H1 (cell line): ENCODE measurements at places on chromosomes 1 and 21.

DNA sequence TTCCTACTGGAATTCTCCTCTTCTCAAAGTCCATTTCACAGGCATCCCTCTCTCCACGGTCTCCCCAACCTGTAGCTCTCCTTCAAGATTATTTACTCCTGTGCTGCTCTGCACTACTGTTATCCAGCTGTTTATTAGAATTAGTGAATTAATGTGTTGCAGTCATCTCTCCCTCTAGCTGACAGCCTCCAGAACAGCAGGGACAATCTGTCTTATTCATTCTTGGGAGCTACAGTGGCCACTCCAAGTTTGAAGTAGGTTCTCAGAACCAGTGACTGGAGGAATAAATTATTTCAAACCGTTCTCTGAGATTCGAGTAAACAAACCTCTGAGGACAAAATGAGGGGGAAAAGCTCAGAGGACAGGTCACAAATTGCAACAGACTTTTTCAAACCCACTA lies 330.9 kb downstream of the RRAGC start:
- DNase-seq, result no peak

DNA sequence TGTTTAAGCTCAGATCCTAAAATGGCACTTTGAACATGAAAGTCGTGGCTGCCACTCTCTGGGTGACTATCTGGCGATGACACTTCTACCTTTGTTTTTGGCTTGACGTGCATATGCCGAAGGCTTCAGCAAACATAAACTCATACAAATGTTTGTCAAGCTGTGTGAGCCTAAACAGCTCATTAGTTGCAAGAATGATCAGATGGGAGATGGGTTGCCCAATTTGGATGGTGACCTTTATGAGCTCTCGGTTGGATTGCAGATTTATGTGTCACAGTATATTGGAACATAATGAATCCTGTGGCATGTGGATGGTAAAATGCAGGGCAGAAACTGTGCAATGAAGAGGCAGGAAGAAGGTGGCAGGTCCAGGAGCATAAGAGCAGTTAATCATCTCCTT lies 229.3 kb downstream of the DISC1 start:
- DNase-seq, result no peak

GRCh38 chr1:1665815-1666251 lies 7.0 kb upstream of the CDK11B start:
- DNase-seq, result peak; percentile 88

- no peak for DNase-seq
Measured at GRCh38 chr1:245046315-245046714, 108.5 kb upstream of the KIF26B start.

DNA sequence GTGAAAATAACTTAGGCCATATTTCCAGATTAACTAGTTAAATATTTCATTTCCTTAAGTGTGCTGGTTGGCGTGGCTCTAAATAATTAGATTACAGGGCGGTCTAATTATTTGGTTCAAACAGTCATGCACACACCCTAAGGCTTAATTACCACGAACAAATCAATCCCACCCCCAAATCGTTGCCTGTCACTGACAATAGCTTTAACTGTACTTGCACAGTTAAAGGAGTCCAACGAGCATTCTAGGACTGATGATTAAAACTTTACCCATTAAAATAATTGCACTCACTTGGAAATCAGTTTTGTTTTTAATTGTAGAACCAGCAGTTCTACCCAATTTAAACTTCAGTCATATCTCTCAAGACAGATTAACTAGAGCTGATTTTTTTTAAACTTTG lies 1.5 kb upstream of the POU2F1 start:
- DNase-seq, result no peak

GRCh38 chr1:232428786-232429530 lies 201.0 kb downstream of the SIPA1L2 start:
- DNase-seq, result no peak

GRCh38 chr1:100400404-100400803 lies 48.1 kb downstream of the CDC14A start:
- peak; percentile 38 for DNase-seq

- no peak for DNase-seq
Measured at GRCh38 chr1:24946861-24947658, 17.0 kb upstream of the RUNX3 start.

DNA sequence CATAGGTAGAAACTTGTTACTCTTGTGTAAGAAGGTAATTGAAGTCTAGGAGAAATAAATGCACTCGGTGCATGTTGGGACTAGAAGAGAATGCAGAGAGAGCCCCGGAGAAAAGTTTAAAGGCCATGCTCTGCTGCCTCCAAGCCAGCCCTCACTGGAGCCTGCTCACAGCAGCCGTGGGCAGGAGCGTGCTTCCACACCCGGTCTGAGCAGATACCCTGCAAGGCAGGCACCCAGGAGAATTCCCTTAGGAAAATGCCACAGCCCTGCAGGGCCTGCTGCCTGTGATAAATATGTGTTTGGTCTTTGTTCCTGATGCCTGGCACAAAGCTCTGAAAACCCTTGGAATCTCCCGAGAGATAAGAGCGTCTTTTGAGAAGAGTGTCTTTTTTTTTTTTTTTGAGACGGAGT lies 22.8 kb downstream of the C2CD2 start:
- DNase-seq, result no peak

DNA sequence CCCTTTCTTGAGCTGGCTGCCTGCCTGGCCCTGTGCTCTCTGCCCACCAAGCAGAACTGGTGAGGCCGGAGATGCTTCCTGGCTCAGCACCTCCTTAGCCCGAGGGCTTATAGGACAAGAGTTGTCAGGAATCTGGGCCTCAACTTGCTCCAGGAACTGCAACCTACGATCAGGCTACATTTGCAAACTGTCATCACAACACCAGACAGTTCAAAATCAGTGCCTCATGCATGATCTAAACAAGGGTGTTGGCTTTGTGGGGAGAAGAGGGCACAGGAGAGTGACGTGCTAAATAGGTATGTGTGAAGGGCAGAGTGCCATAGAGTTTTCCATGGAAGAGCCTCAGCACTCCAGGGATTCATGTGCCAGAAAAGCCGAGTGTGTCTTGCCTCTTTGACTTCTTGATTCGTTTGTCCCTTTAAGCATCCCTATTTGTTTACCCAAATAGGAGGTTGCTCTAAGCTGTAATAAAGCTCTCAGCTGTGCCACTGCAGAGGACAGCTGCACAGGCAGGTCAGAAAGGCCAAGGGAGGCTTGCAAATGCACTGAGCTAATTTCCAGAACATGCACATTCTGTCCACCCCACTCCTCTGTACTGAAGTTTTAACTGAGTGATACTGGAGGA lies 30.2 kb upstream of the NEK2 start:
- no peak for DNase-seq
